ENCODE measurements at places on chromosomes 12 and 14.

- DNase-seq, result peak; percentile 44
Observed at GRCh38 chr14:67343601-67344230, 15.9 kb downstream of the ATP6V1D start.

- no peak for DNase-seq
Observed at GRCh38 chr14:70653662-70654061, 11.9 kb downstream of the TTC9 start.

GRCh38 chr12:68514807-68515411 is 95.8 kb upstream of the RAP1B start:
- DNase-seq, result no peak

GRCh38 chr12:18400186-18400585 is 138.9 kb downstream of the PIK3C2G start:
- no peak for DNase-seq

GRCh38 chr12:91327889-91328288 is 145.3 kb upstream of the DCN start:
- DNase-seq, result no peak

DNA sequence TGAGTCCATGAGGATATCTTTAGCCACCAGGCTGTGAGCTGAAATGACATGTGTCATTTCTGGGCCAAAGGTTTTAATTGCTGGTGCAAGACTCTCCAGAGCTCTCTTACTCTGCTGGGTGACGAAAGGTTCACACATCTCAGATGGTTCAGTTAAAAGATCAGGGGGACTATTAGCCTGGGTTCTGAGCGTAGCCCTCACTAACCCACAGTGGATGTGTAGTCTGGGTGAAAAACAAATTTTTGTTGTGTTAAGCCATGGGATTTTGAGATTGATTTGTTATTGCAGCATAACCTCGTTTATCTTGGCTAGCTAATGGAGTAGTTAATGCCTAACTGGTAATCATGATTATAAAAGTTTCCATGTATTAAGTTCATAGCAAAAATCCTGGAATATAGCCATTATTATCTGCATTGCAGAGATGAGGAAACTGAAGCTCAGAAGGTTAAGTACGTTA is 251.5 kb downstream of the RMST start:
- DNase-seq, result no peak

DNA sequence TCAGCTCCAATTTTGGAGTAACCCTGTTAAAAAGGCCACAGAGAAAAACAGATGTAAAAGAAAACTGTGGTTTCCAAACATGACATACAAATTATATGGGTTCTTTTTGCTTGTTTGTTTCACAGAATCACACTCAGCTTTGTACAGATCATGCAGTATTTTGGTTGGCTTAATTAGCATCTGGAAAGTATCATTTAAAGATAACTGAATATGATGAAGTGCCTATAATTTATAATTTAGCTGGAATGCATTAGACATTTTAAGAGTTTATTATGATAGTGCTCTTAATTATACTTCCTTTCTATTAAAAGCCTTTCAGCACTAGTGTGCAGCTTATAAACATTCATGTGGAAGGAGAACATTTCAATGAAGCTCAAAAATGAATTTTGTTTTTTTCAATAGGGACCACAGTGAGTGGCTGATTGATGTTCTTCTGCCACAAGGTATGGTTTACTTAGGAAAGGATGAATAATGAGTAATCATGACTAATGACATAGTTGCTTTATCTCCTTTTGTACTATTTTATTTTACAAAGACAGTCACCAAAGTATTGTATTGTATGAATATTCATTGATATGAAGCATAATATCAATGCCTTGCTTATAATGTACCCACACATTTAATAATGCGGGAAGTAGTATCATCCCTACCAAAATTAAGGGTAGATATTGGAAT is 98.3 kb downstream of the UNC79 start:
- no peak for DNase-seq

- DNase-seq, result no peak
Observed at GRCh38 chr12:92336641-92337040, 191.0 kb upstream of the BTG1 start.

DNA sequence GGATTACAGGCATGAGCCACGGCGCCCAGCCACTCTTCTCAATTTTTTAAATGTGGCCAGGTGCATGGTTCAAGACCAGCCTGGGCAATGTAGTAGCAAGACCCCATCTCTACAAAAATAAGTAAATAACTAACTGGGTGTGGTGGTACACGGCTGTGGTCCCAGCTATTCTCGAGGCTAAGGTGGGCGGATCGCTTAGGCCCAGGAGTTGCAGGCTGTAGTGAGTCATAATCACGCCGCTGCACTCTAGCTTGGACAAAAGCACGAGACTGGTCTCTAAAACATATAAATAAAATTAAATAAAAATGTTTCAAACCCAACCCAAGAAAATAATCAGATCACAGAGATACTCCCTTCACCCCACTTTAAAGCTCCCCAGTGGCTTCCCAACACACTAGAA is 8.9 kb downstream of the KDM2B start:
- DNase-seq, result no peak

GRCh38 chr12:66456612-66457011 is 154.3 kb downstream of the HELB start:
- DNase-seq, result no peak

Data from kidney capillary endothelial cell (primary cell).